ENCODE measurements at places on chromosomes 13 and 19.

DNA sequence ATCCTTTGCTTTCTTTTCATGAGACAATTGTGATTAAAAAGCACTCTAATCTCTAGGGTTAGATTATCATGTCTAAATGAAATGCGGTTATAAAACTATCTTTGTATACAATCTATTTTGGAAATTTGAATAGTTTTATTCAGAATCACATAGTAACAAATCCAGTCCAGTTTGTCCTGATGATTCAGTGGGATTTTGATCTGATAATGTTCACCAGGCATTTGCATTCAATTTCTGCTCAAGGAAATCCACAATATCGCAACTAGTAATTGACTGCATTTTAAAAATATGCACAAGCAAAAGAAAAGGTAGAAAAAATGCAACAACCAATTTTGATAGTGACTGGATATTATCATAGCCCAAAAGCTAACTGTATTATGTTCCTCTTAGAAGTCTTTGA is 63.8 kb downstream of the ITGBL1 start:
- DNase-seq: no peak

DNA sequence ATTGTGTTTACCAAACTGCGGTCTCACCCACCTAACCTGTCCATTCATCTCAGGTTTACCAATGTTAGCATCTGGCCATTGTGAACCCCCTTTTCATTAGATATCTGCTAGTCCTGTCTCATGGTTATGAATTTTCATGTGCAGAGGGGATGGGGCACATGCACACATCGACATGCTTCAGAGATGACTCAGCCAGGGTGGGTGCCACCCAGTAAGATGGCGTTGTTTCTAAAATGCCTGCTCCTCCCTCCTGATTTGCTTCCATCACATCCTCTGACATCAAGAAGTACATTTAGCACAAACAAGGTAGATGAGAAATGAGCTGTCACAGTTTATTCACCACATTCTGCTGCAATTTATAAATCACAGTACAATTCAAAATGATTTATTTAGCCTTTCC is 51.3 kb downstream of the GPALPP1 start:
- DNase-seq: no peak

- DNase-seq: no peak
Observed at GRCh38 chr13:47178090-47178950, 281.5 kb upstream of the HTR2A start.

DNA sequence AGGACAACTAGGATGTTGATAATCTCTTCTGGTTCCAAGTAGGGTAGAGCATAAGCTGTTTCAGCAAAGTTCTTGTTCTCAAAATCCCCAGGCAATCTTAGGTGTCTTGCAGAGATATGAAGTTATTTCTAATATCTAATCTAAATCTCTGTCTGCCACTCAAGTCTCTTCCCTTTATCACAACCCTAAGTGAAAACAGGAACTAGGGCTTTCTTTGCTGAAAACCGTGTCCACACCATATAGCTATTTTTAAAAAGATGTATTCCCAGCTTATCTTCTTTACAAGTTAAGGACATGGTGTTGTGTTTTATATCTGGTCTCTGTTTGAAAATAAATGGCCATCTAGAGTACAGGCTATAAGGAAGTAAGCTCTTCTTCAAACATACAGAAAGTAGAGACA is 11.3 kb upstream of the RNASEH2B start:
- no peak for DNase-seq

DNA sequence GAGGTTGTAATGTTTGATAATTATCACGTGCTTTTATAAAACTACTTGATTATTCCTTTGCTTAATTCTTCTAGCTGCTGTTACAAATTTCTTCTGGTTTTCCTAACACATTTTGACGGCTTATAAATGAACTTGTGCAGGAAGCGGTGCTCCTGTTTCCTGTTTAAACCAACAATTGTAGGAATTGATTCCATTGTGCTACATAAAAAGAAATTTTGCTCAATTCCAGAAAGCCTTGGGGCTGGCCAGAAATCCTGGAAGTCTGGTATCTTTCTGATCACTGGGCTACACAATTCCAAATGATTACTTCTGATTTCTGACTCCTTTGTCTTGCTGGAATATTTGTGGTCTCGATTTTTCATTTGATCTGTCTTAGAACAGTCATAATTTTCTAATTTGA is 14.9 kb downstream of the RFC3 start:
- no peak for DNase-seq
